ENCODE measurements at places on chromosomes 2 and 18.

DNA sequence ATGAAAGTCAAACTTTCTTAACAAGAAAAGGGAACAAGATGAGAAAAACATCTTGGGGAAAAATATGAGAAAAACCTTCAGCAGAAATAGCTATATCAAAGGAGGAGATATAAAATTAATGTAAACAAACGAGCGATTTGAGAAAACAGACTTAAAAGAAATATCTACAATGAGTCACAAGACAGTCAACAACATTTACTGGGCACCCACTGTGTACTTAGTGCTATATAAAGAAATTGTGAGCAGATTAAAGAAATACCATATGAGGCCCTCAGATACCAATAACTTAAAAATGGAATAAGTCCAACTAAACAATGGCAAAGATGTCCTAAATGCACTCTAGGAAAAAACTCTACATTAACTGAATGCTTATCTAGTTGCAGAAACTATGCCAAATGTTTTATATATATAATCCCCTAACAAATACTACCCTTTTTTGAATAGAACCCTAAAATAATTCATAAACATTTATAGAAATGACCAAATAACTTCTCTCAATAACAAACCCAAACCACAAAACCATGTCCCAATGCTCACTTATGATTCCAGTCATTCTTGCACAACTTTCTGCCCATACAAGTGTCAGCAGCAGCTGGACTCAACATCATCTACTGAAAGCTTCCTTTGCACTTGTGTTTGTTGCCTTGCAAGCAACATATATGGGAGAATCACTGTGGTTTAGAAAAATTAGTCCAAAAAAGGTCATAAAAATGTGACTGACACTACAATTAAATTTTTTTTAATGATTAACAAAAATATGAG, 83.5 kb downstream of the COBLL1 start:
- DNase-seq = no peak

- DNase-seq = no peak
Observed at GRCh38 chr2:86783615-86784339, 6.9 kb downstream of the CD8A start.

GRCh38 chr2:64015898-64016297, 3.3 kb downstream of the VPS54 start:
- no peak for DNase-seq

GRCh38 chr18:77035380-77036187, 97.0 kb downstream of the MBP start:
- DNase-seq = no peak

DNA sequence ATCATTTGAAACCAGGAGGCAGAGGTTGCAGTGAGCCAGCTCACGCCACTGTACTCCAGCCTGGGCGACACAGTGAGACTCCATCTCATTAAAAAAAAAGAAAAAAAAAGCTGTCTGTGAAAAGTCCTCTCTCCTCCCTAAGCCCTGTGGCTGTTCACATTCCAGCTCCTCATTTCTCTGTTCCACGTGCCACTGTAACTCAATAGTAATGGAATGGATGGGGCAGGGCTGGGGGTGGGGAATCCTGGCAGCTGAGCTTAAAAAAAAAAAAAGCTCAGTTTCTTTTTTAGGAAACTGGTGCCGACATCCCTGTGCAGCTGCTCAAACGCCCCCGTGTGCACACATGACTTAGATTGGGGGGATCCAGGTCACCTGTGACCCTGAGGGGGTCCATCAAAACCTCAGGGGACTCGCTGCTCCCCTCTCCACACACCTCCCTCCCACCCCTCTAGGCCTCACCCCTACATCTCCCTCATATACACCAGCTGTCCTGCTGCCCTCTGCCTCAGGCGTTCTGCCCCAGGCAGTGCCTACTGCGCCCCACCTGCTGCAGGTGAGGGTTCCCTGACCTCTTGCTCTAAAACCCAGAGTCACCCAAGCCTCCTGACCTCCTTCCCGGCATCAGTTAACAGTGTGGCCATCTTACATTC, 255.4 kb downstream of the AGAP1 start:
- DNase-seq = no peak

- DNase-seq = no peak
Observed at GRCh38 chr2:129331638-129332037, 647.8 kb upstream of the RAB6C start.

GRCh38 chr2:178273787-178274360, 79.6 kb downstream of the OSBPL6 start:
- no peak for DNase-seq

DNA sequence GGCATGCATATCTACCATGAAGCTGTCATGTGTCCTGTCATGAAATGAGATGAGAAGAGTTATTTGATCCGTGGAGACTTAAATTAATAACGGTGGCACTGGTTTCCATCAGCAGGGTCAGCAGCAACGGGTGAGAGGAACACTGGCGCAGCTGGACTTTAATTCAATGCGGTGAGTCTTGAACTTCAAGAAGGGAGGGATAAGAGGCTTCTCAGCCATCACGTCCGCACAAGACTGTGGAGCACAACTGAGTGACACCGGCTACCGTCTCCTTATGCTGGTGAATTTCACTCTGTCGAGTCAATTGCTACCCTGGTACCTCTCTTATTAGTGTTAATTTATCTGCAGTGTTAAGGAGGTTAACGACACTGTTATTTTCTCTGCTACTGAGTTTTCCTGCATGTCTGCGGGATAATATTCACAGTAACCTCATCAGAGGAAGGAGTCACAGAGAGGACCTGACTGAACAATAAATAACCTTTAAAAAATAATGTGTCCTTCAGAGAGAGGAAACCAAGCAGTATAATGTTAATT, 236.8 kb downstream of the EPHA4 start:
- DNase-seq = no peak

- DNase-seq = no peak
Observed at GRCh38 chr18:41025666-41026065, 929.4 kb upstream of the PIK3C3 start.

DNA sequence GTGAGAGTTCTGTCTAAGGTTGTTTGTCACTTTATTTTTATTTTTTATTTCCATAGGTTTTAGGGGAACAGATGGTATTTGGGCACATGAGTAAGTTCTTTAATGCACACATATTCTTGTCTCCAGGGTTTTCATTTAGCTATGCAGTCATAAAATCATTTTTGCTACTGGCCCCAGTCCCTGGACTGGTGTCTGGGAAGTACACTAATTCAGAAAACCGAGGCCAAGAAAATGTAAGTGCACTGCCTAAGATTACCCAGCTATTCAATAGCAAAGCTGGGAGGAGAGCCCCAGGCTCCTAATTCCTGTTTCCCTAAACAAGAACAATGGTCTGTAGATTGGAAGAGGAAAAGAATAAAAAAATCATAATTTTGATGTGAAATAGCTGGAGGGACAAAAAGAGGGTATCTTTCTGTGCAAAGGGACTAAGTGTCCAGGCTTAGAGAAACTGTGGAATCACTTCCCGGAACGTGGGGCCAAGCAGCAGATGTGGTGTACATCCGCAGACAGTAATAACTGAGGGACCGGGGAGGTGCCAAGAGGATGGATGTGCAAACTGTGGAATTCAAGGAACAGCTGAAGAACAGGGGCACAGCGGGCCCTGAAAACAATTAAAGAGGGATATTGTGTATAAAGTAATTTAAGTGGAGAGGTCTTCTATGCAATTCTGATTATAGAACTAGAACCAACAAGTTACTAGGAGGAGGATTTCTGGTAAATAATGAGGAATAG, 236.3 kb downstream of the ACKR3 start:
- no peak for DNase-seq

DNA sequence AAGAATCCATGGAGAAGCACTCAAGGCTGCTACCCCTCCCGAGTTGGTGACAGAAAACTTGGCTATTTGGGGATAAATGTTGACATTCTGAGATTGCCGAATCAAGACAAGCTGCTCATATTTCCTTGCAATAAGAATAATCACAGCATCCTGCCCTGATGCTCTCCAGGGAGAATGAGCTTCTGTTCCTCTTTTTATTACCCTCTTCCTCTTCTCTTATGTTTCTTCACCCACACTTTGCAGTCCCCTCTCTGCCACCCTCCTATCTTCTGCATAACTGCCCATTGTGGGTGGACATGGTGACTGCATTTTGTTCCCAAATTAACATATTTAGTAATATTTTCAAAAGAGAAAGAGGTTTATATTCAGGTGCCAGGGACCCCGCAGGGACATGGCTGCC, 11.9 kb upstream of the MSGN1 start:
- DNase-seq = no peak

- no peak for DNase-seq
Observed at GRCh38 chr18:23053776-23054457, 81.4 kb upstream of the CABLES1 start.

GRCh38 chr18:48902023-48902855, 48.5 kb downstream of the SMAD7 start:
- DNase-seq = no peak

DNA sequence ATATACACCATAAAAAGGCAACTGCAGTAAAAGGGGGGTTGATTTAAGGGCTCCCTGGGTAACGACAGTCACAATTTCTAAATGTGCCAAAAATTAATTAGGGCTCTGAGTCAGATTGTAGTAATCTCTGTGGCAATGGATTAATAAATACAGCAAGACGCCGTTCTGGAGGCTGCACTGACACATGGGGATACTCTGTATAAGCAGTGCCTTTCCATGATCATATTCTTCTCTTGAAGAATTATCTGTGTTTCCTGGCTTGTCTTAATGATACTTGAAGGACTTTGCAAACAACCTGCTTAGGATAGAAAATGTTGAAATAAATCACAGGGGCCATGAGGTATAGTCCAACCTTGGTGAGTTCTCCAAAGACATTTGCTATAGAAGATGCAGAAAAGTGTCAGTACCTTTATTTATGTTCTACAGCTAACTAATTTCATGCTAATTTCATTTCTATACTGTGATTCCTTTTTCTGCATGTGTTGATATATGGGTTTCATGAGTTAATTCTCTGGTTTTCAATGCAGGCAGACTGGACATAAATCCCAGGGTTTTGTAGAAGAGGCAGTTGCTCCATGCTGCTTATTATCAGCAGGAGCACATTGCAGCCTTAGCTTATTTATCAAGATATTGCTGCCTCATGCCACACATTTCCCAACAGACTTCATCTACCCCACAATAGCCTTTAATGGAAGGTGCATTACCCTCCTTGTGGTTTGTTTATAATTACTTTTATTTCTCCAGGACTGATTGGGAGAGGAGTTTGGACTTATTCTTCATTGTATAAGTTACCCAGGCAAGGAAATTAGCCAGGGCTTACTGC, 54.8 kb downstream of the HNMT start:
- DNase-seq = no peak

- DNase-seq = no peak
Observed at GRCh38 chr2:75403991-75404428, 156.7 kb downstream of the EVA1A start.

Data from activated T-cell treated with anti-CD3 and anti-CD28 coated beads for 24 hours (primary cell).